ENCODE measurements at places on chromosomes 3 and 15.
A peak's percentile ranks its signal among the peaks of the same experiment; 100 is the strongest.

DNA sequence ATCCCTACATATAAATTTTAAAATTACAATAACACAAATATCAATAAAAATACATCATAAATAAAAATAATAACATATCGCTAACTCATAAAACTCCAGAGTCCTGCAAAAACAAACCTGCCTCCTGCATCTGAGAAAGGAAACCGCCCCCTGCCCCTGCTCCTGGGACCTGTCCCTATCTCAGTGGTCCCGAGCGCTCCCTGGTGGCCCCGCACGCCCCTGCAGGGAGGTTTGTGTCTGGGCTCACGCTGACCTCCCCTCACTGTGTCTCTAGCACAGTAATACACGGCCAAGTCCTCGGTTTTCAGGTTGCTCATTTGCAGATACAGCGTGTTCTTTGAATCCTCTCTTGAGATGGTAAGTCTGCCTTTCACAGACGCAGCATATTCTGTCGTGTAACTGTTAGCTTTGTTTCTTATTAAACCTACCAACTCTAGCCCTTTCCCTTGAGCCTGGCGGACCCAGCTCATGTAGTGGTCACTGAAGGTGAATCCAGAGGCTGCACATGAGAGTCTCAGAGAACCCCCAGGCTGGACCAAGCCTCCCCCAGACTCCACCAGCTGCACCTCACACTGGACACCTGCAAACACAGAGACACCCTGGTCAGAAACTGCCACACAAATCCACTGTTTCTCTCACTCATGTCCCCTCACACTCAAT, 554.1 kb downstream of the GOLGA6L6 start:
- DNase-seq, result no peak

DNA sequence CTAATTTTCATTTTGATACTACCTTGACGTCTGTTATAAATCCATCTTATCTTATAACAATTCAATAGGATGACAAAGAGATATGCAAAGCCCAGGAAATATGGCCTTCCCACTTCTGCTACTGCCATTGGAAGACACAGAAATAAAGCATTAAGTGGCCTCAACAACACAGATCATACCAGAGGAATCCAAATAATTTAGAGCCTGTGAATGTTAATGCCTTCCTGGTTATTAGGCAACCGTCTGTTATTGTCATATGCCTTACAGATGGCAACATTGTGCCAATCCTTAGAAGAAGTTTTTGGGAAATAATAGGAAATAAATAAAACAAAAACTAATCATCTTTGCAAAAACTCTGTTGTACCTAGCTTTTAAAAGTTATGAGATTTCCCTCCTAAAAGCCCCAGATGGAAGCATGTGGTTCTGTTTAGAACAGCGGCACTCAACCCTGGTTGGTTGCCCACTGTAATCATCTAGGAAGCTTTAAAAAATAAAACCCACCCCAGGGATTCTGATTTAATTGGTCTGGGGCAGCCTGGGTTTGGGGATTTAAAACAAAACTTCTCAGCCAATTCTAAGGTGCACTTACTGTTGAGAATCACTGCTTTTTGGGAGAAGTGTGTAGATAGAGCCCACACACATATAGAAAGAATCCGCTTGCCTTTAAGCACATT, 704.8 kb upstream of the CFAP20DC start:
- no peak for DNase-seq

- DNase-seq, result no peak
Measured at GRCh38 chr3:1007866-1008265, 85.0 kb upstream of the CNTN6 start.

- no peak for DNase-seq
Measured at GRCh38 chr15:44328135-44328534, 39.6 kb downstream of the GOLM2 start.

- DNase-seq, result no peak
Measured at GRCh38 chr15:47514200-47514652, 203.1 kb upstream of the SEMA6D start.

GRCh38 chr3:136943436-136943835, 14.3 kb upstream of the IL20RB start:
- DNase-seq, result no peak

GRCh38 chr3:23325466-23326065, 122.4 kb downstream of the UBE2E2 start:
- no peak for DNase-seq

DNA sequence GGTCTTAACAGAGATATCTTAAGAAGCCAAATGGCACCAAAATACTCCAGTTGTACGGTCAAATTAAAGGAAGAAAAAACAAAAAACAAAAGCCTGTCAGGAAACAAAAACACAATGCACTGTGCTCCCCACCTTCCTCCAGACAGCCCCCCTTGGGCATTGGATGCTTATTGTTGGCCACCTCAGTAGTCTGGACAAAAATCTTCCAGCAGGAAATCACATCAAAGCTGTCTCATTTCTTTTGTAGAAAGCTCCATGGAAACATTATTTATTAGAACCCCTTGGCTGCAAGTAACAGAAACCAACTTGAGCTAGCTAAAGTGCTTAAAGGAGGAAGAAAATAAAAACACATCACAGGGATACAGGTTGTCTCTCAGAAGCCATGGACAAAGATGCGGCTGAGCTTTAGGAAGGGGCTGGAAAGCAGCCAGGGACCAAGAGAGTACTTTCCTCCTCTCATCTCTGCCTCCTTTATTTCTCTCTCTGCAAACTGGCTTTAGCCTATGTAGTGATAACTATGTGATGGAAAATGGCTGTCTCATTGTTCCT, 651.5 kb upstream of the ADAMTS9 start:
- DNase-seq, result no peak

DNA sequence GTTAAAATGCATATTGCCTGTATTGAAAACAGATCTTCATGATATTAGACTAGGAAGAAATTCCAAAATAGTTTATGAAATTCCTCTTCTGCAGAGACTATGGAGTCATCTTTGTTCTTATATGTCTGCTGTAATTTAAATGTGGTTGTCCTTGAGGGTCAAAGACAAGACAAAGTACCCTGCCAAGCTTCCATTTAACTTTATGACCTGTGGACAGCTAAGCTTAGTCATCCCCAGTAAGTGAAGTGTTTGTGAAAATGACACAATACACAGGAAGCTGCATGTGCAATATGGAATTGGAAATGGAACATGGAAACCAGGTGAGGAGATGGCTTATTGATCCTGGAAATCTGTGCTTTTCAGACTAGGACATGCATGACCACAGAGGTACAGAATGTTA, 68.5 kb upstream of the GBE1 start:
- DNase-seq, result no peak

- DNase-seq, result no peak
Measured at GRCh38 chr15:98506711-98507110, 141.6 kb upstream of the IGF1R start.

DNA sequence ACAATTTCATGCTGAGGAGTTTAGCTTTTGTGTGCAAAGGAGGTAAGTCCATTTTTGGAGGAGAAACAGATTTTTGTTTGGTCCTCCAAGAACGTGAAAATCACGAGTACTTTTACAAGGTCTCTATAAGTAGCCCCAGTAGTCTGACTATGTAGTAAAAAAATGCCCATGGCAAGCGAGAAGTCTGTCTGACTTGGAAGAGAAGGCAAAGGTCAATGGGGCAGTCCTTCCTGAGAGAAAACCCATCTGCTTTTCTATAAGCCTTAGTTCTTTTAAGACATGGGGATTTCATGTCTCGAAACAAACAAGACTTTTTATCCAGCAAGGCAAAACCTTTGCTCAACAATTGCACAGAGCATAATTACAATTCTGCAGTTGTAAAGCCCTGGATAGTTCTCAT, 183.2 kb downstream of the GAP43 start:
- no peak for DNase-seq

DNA sequence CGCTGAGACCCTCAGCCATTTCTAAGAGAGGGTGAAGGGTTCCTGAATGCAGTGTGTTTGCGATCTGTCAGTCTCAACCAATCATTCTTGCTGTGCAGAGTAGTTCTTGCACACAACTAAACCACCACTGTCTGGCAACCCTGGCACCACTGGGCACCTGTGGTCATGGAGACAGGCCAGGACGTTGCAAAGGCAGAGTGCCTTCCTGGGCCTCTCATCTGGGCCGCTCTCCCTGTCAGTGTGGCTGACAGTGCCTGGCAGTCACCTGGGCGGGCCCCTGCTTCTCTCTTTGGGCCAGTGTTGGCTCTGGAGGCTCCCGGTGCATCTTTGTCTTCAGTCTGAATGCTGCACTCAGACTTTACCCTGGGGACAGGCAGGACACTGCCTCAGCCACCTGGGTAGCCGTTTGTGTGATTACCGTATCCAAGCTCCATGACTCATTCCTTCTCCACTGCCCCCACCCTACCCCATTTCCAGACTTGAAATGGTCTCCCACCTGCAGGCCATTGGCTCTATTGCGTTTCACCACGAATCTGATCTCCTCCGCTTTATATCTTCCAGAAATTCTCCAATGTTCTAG, 104.6 kb upstream of the KLF13 start:
- DNase-seq, result no peak

GRCh38 chr15:73944161-73945129, 18.2 kb downstream of the LOXL1 start:
- DNase-seq, result no peak

- no peak for DNase-seq
Measured at GRCh38 chr3:114435386-114436115, 141.7 kb downstream of the TIGIT start.

DNA sequence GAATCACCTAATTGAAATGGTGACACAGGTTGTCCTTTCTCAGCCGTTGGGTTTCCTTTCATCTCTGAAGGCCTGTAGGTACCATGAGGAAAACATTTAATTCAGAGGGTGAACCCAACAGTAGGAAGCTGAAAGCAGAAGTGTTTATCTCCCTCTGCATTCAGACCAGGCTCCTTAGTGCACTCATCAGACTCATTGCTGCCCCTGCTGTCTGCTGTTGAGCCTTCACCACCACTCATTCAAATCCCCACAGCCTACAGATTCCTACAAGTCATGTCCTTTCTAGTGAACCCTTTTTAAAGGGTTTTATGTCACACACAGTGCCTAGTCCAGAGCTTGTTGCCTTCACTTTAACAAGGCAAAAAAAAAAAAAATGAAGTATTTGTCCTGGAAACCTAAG, 13.4 kb downstream of the WDR48 start:
- no peak for DNase-seq

- DNase-seq, result no peak
Measured at GRCh38 chr15:75763137-75763611, 50.5 kb upstream of the CSPG4 start.

- DNase-seq, result peak; percentile 21
Measured at GRCh38 chr3:194638991-194639605, 5.9 kb upstream of the TMEM44 start.

- DNase-seq, result no peak
Measured at GRCh38 chr3:94217406-94217805, 154.5 kb downstream of the NSUN3 start.

- peak; percentile 90 for DNase-seq
Measured at GRCh38 chr3:52277071-52277964, 1.1 kb downstream of the WDR82 start.

DNA sequence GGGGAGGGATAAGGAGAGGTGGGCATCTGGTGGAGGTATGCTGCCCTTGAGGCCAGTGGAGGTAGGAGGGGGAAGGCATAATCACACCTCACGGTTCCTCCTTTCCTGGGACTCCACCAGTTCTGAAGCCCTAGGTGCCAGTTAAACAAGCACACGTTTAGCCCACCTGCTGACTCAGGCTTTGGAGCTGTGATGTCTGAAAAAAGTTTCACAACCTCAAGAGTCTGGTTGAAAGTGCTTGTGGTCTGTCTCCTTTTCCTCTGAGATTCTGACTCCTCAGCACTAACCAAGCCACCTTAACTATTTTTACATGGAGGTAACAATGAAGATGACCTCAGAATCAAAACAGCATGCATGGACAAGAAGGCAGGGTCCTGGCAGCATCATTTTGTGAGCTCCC, 23.0 kb downstream of the HPS3 start:
- DNase-seq, result no peak

GRCh38 chr3:189094539-189094938, 77.2 kb upstream of the TPRG1 start:
- no peak for DNase-seq

GRCh38 chr3:50275141-50275995, 3.5 kb upstream of the LSMEM2 start:
- DNase-seq, result peak; percentile 64

DNA sequence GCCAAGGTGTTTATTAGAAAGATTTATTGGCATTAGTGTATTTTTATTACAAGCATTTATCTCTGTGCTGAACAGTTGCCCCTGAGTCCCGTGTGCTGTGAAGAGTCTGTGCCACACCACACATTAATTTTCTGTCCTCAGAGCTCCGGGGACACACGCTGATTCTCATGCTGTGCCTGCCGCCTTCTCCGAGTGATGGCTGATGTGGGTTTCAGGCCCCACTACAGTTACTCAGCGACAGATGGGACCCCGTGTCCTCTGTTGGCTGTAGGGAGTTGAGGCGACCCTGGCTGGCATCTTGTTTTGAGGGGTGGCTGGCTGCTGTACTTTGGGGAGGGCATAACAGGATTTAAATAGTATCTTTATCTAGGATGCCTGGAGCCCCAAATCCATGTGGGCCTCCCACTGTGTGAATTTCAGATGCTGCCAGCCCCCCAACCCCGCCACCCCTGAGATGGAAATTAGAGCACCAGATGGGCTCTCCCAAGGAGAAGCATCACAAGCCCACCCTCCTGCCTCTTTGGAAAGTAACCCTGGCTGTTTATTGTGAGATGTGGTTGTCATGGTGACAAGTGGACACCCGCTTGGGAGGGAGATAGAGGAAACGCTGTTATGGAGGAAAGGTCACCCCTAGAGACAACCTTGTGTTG, 185.6 kb downstream of the APBA2 start:
- peak; percentile 41 for DNase-seq

- no peak for DNase-seq
Measured at GRCh38 chr3:10232137-10232536, 16.1 kb upstream of the TATDN2 start.

- DNase-seq, result no peak
Measured at GRCh38 chr3:138079901-138080300, 35.5 kb downstream of the DZIP1L start.

DNA sequence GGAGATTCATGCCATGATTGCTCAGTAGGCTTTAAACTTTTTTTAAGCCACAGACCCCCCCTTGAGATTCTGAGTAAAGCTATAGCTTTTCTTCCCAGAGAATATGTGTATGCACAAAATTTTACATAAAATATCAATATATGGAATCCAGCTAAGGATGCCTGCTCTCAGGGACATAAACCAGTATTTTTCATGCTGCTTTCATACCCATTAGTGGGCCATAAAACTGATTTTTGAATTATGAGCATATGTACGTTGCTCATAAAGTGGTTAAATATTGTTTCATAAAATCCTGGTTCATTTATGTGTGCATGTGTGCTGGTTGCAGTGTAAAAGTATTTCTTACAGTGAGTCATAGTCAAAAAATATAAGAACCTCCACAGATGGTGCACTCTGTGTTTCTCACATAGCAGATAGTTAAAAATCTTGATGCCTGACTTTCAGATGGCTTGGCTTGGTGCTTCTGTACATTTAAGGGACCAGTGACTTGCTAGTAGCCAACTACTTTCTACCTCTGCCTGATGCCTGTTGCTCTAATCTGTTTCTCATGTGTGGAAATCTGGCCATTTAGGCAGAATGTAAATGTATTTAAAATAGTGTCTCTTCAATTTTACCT, 71.9 kb downstream of the ARHGEF26 start:
- DNase-seq, result no peak
